ENCODE measurements at places on chromosomes 5 and 9.

GRCh38 chr9:117247266-117247665, 167.6 kb downstream of the ASTN2 start:
- DNase-seq: peak; percentile 78

GRCh38 chr9:26833792-26834191, 58.8 kb downstream of the CAAP1 start:
- DNase-seq: peak; percentile 92

DNA sequence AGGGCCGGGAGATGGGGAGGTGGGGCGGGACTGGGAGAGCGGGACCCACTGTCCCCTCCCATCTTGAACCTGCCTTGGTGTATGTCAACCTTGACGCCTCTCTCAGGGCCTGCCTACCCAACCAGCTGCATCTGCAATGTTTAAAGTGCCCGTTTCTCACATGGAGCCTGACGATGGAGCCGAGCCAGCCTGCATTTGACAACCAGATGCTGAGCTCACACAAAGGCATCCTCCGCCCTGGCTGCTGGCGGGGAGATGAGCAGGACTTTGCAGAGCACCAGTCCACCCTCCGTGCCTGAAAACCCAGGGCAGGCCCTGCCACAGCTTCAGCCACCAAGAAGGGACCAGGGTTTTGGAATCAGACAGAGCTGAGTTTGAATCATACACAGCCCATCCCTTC, 141.1 kb upstream of the SMIM23 start:
- no peak for DNase-seq

DNA sequence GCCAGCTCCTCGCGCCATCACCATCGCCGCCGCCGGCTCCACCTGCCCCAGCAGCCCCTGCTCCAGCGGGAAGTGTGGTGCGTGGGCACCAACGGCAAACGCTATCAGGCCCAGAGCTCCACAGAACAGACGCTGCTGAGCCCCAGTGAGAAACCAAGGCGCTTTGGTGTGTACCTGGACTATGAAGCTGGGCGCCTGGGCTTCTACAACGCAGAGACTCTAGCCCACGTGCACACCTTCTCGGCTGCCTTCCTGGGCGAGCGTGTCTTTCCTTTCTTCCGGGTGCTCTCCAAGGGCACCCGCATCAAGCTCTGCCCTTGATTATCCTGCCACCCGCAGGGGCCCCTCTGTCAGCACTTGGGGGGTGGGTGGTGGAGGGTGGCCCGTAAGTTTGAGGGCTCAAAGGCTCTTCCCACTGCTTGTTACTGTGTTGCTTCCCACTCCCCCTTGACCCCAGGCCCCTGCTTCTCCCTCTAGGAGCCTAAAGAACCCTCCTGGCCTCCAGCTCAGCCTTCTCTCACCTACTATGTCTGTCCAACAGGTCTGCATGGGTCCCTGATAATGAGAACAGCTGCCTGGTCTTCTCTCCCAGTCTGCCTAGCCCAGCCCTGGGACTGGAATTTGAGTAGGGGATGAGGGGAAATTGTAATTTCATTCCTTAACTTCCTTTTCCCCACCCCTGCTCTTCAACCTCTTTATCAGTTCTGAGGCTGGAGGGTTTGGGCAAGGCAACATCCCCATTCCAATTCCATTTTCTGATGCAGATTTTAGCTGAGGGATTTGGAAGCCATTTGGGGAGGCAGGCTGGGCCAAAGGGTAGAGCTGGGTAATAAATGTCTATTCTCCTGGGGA, 9.0 kb downstream of the RACK1 start:
- DNase-seq: no peak

Data from NCI-H69 (cell line).